ENCODE measurements at places on chromosomes 5 and 9. TPM values are rescaled to one million over a fixed set of nuclear protein-coding genes. Genes with fewer than 3 reads are reported as not detected.

Gene ENTPD2
- not detected for total RNA-seq

Gene NIPAL4
- total RNA-seq, result not detected

Gene EQTN
- total RNA-seq, result not detected

Gene CLTB
- 136 TPM for total RNA-seq

Gene PPP3R2
- not detected for total RNA-seq

Gene SMU1
- total RNA-seq, result 42.3 TPM

Gene F2R
- total RNA-seq, result 125 TPM

Gene FOXD4L5
- 0.11 TPM for total RNA-seq

Gene PKD2L2
- total RNA-seq, result not detected

Gene PJA2
- 74.8 TPM for total RNA-seq

Gene AIF1L
- 64.6 TPM for total RNA-seq

Gene IRX4
- total RNA-seq, result not detected

Gene CD74
- 0.07 TPM for total RNA-seq

Gene SH3GLB2
- 36.0 TPM for total RNA-seq

Gene DOCK8
- total RNA-seq, result 0.78 TPM

Gene CD14
- 0.26 TPM for total RNA-seq

Gene CD72
- total RNA-seq, result 0.07 TPM

Gene BNIP1
- total RNA-seq, result 22.8 TPM

Gene ZNF300
- total RNA-seq, result 4.4 TPM

Gene AKNA
- total RNA-seq, result 5.4 TPM

Gene TNFSF15
- 1.3 TPM for total RNA-seq

Gene TMEM250
- total RNA-seq, result 72.3 TPM

Gene GRIA1
- not detected for total RNA-seq

Gene CDX1
- not detected for total RNA-seq

Gene SLIT3
- 0.25 TPM for total RNA-seq

Gene GLDC
- 19.4 TPM for total RNA-seq

Gene AFAP1L1
- 150 TPM for total RNA-seq

Gene SPARC
- total RNA-seq, result 1,269 TPM

Gene DAPK1
- 66.5 TPM for total RNA-seq

Gene NXNL2
- not detected for total RNA-seq

Gene FYB1
- total RNA-seq, result not detected

Gene HAVCR1
- not detected for total RNA-seq

Gene QSOX2
- total RNA-seq, result 12.4 TPM

Gene KIF4B
- 0.13 TPM for total RNA-seq

Gene SELENOP
- 0.40 TPM for total RNA-seq

Gene PIP5KL1
- 0.21 TPM for total RNA-seq

Gene PCDHGB7
- total RNA-seq, result 4.8 TPM

Gene PCDHB9
- 0.04 TPM for total RNA-seq

Gene CWC27
- 20.1 TPM for total RNA-seq

Gene NUDT12
- total RNA-seq, result 7.6 TPM

Gene OR1L1
- not detected for total RNA-seq

Gene ZFP37
- 2.3 TPM for total RNA-seq

Gene CCDC192
- total RNA-seq, result not detected

Gene ANKRD34B
- not detected for total RNA-seq

Gene RAI14
- 192 TPM for total RNA-seq

Gene PRR7
- 5.1 TPM for total RNA-seq

Gene PCDHB3
- total RNA-seq, result 0.35 TPM
